ENCODE measurements at places on chromosomes 2 and 18. TPM values are rescaled to one million over a fixed set of nuclear protein-coding genes. Genes with fewer than 3 reads are reported as not detected.
A peak's percentile ranks its signal among the peaks of the same experiment; 100 is the strongest.

DNA sequence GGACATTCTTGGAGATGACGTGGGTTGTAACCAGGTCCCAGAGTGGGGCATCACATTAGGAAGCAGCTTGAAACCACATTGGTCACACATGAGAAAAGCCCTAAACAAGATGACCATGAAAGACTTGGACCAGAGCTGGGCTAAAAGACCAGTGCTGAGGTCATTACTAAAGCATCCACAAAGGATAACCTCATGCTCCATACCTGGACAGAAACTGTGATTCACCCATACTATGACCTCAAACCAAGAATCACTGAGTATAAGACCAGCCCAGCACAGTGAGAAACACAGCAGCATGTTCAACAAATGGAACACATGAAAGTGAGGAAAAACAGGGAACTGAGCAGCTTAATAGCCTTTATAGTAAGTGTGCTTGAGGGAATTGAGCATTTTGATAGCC lies 635.5 kb upstream of the NETO1 start:
- H3K36me3 ChIP-seq = no peaks in the 10 kb centered on the region
- no peaks in the 10 kb centered on the region for H3K27me3 ChIP-seq
- no peak for DNase-seq

DNA sequence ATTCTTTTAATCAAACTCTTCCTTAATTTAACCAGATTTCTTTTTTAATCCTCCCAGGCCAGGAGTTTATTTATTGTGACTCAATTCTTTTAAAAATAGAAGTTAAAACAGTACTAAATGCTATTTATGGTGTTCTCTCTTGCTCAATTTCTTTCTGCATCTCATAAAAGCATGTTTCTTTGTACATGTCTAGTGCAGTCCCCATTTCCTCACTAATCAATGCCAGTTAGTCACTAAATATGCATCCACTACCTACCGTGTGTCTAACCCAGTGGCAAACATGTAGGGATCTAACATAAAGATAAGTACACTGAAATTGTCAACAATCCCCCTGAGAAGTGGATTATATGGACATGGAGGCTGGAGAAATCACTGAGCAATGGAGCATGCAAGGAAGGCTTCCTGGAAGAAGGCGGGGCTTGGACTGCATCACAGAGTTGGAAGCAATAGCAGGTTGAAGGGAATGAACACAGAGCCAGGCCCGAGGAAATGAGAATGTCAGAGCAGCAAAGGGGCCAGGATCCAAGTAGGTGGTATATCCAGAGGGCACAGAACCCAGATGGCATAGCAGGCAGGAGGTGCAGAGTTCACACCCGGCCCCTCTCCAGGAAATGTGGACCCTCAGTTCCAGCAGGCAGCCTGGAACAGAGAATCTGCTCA lies 105.3 kb upstream of the FOSL2 start:
- DNase-seq = no peak
- H3K27ac ChIP-seq = no peak overlapping the region
- no peak overlapping the region for H3K4me3 ChIP-seq
- H3K4me1 ChIP-seq = no peaks in the 10 kb centered on the region
- peaks cover 14% of the 10 kb centered on the region for H3K36me3 ChIP-seq

- peak overlapping the region; percentile 88 for H3K27ac ChIP-seq
- peaks cover 16% of the 10 kb centered on the region for H3K27me3 ChIP-seq
- peaks cover 17% of the 10 kb centered on the region for H3K36me3 ChIP-seq
- H3K4me1 ChIP-seq = peaks cover 30% of the 10 kb centered on the region
- peak; percentile 30 for DNase-seq
- H3K4me3 ChIP-seq = peak overlapping the region; percentile 91
Observed at GRCh38 chr18:76491776-76492668, 3.0 kb downstream of the ZNF516 start.

The APCDD1 gene
- total RNA-seq = 0.15 TPM

The KIF5C gene
- 2.6 TPM for total RNA-seq

The XRCC5 gene
- 303 TPM for total RNA-seq

- no peaks in the 10 kb centered on the region for H3K4me1 ChIP-seq
- no peaks in the 10 kb centered on the region for H3K27me3 ChIP-seq
- no peak for DNase-seq
- no peak overlapping the region for H3K27ac ChIP-seq
Observed at GRCh38 chr2:47554311-47554905, 151.5 kb downstream of the MSH2 start.

GRCh38 chr2:176638167-176639015 lies 369.1 kb downstream of the MTX2 start:
- no peaks in the 10 kb centered on the region for H3K36me3 ChIP-seq
- peak overlapping the region; percentile 66 for H3K4me3 ChIP-seq
- H3K4me1 ChIP-seq = peaks cover 3% of the 10 kb centered on the region
- DNase-seq = peak; percentile 24
- H3K27me3 ChIP-seq = peaks cover 45% of the 10 kb centered on the region
- no peak overlapping the region for H3K27ac ChIP-seq

- H3K36me3 ChIP-seq = peaks cover 68% of the 10 kb centered on the region
- DNase-seq = no peak
- no peak overlapping the region for H3K27ac ChIP-seq
- H3K4me3 ChIP-seq = no peak overlapping the region
- peaks cover 6% of the 10 kb centered on the region for H3K4me1 ChIP-seq
Observed at GRCh38 chr18:70025580-70025979, 77.9 kb upstream of the CD226 start.

DNA sequence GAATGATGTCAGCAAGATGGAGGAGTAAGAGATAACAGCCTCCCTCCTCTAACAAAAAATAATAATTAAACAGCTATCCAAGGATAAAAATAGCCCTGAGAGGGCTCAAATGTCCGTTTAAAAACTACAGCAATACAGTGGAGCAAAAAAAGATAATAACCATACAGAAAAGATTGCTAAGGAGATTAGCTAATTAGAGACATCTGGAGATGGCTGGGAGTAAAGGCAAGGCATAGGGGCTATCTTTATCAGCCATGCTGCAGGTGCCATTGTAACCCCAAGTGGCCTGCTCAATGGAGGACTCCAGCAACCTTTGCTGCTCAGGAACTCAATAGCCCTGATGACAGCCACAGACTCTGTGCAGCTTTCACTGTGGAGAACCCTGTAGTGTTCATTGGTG lies 42.7 kb downstream of the MDH1 start:
- peaks cover 6% of the 10 kb centered on the region for H3K27me3 ChIP-seq
- no peak for DNase-seq
- no peaks in the 10 kb centered on the region for H3K36me3 ChIP-seq
- no peaks in the 10 kb centered on the region for H3K4me1 ChIP-seq
- no peak overlapping the region for H3K27ac ChIP-seq
- H3K4me3 ChIP-seq = no peak overlapping the region

DNA sequence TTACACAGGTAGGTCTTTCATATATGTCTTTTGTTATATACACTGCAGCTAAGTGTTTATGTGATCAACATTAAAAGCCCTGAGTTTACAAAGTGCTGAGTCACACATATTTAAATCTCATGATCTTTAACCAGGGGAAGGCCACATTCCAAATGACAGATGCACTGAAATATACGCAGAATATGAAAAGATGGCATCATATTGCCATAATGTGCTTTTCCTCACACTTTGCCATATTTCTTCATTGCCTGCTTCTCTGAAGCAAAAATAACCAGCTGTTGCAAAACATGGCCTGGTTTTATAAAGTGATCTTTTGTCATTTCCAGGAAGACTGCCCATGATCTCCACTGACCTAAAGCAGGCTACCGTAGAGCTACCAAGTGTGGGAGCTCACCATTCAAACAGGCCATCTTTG lies 93.5 kb upstream of the MAPRE2 start:
- peaks cover 10% of the 10 kb centered on the region for H3K27me3 ChIP-seq
- no peak overlapping the region for H3K27ac ChIP-seq
- no peak overlapping the region for H3K4me3 ChIP-seq
- no peaks in the 10 kb centered on the region for H3K4me1 ChIP-seq

The ARHGEF33 gene
- total RNA-seq = 0.27 TPM

The NFATC1 gene
- 52.6 TPM for total RNA-seq

DNA sequence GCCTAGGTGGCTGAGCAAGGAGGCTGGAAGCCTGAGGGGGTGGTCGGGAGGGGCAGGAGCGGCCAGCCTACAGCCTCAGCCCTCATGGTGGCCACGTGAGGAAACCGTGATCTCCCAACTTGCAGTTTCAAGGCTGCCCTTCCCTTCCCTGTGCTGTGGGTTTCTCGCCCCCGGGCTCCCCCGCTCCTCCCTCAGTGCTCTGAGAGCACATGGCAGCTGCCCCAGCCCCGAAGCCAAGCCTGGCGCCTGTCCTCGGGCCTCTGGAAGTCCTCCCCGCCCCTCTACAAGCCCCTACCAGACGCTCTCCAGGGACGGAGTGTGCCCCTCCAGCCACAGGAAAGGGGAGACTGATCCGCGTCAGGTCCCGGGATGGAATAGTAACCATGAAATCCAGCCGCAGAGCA lies 586 bp upstream of the ANKRD23 start:
- H3K27ac ChIP-seq = no peak overlapping the region
- no peak for DNase-seq
- H3K36me3 ChIP-seq = peaks cover 28% of the 10 kb centered on the region

The QPCT gene
- 1.9 TPM for total RNA-seq

DNA sequence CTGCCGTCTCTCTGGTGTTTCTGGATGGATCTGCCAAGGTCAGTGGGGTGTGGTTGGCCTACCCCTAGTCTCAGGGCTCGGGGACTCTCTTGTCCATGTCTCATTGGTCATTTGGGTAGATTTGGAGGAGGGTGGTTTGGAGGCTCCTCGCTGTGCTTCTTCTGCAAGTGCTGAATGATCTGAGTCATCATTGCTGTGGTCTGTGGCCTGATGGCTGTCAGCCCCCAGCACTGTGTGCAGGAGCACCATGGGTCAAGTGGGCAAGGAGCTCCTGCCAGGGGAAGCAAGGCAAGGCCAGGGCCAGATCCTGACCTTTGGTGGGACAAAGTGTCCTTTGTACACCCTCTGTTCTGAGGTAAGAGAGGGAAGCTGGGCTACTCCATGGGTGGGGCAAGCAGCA lies 221.8 kb downstream of the FHOD3 start:
- peaks cover 13% of the 10 kb centered on the region for H3K27me3 ChIP-seq
- no peak overlapping the region for H3K27ac ChIP-seq
- H3K4me3 ChIP-seq = no peak overlapping the region
- no peaks in the 10 kb centered on the region for H3K36me3 ChIP-seq

DNA sequence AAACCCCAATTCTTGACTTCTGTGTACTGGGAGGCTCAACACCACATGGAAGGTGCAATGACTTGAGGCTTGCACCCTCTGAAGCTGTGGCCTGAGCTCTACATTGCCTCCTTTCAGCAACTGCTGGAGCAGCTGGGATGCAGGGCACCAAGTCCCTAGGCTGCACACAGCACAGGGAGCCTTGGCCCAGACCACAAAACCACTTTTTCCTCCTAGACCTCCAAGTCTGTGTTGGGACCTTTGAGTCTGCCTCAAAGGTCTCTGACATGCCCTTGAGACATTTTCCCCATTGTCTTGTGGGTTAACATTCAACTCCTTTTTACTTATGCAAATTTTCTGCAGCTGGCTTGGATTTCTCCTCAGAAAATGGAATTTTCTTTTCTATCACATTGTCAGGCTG lies 62.6 kb upstream of the KCNE4 start:
- H3K27ac ChIP-seq = no peak overlapping the region
- no peaks in the 10 kb centered on the region for H3K36me3 ChIP-seq
- no peak for DNase-seq
- H3K4me3 ChIP-seq = no peak overlapping the region
- peaks cover 16% of the 10 kb centered on the region for H3K27me3 ChIP-seq

- no peaks in the 10 kb centered on the region for H3K36me3 ChIP-seq
- DNase-seq = no peak
Observed at GRCh38 chr2:98020992-98021713, 25.4 kb upstream of the TMEM131 start.

DNA sequence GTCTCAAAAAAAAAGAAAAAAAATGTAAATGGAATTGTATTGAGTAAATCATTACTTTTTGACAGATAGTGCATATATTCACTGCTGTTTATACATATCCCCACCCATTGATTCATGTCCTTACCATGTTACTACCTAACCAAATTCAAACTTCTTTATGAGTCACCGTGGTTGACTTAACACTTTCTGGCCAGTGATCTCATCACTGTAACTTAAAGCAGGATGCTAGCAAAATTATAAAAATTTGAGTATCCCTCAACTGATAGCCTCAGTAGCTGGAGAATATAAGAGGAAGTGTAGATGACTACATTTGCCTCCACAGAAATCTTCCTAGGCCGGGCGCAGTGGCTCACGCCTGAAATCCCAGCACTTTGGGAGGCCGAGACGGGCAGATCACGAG lies 13.4 kb downstream of the CNOT9 start:
- H3K36me3 ChIP-seq = peaks cover 67% of the 10 kb centered on the region
- no peak overlapping the region for H3K27ac ChIP-seq

The ALPI gene
- total RNA-seq = not detected

- no peaks in the 10 kb centered on the region for H3K27me3 ChIP-seq
- DNase-seq = no peak
- H3K36me3 ChIP-seq = peaks cover 7% of the 10 kb centered on the region
- no peaks in the 10 kb centered on the region for H3K4me1 ChIP-seq
Observed at GRCh38 chr2:217568289-217568971, 434.4 kb downstream of the TNS1 start.

GRCh38 chr2:163703386-163703785 lies 32.4 kb downstream of the FIGN start:
- H3K4me1 ChIP-seq = no peaks in the 10 kb centered on the region
- H3K27me3 ChIP-seq = no peaks in the 10 kb centered on the region
- H3K36me3 ChIP-seq = no peaks in the 10 kb centered on the region

DNA sequence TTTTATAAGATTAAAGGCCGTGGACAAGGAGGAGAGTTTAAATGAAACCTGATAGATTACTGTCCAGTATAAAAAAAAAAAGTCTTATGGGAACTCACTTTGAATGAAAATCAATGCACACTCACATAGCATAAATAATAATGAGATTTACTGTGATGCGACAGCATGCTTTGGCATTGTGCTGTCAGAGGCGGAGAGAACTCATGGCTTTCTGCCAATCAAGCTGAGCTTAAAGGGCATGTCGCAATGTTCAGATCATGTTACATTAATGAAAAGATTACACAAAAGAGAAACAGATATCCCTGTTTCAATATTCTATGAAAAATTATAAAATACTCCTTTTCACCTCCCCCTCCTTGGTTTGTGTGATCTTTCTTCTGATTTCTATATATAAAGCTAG lies 310.8 kb downstream of the ERBB4 start:
- no peaks in the 10 kb centered on the region for H3K36me3 ChIP-seq
- H3K4me1 ChIP-seq = no peaks in the 10 kb centered on the region
- no peaks in the 10 kb centered on the region for H3K27me3 ChIP-seq
- H3K4me3 ChIP-seq = no peak overlapping the region
- DNase-seq = no peak
- no peak overlapping the region for H3K27ac ChIP-seq

- H3K27me3 ChIP-seq = no peaks in the 10 kb centered on the region
- DNase-seq = no peak
- no peak overlapping the region for H3K4me3 ChIP-seq
- peaks cover 51% of the 10 kb centered on the region for H3K36me3 ChIP-seq
Observed at GRCh38 chr2:55592130-55592529, 25.3 kb downstream of the PPP4R3B start.

DNA sequence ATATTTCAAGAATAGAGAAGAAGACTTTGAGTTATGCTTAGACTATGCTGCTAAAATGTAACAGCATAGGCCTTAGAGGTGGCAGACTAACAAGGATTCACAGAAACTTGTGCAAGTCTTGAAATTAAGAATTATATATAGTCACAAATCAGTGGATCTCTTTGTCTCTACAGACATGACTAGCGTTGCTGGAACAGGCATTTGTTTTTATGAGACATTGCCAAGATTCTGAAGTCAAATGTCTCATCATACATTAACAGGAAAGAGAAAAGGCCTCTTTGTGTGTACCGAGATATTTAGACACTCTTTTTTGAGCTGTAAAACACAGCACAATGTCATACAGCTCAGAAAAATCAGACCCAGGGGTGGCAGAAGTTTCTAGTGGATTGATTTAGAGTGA lies 207.1 kb downstream of the TMX3 start:
- no peak for DNase-seq
- H3K36me3 ChIP-seq = no peaks in the 10 kb centered on the region
- H3K27ac ChIP-seq = no peak overlapping the region
- H3K4me3 ChIP-seq = no peak overlapping the region
- no peaks in the 10 kb centered on the region for H3K4me1 ChIP-seq

The C2orf66 gene
- total RNA-seq = not detected
